Epithelial cell of umbilical artery (primary cell): ENCODE measurements at places on chromosomes 5 and 9. TPM values are rescaled to one million over a fixed set of nuclear protein-coding genes. Genes with fewer than 3 reads are reported as not detected.

The RAB3C gene
- total RNA-seq, result under 0.01 TPM in 1 of 2 replicates, not detected in the other

The KIF4B gene
- total RNA-seq, result 0.30 and 0.32 TPM in 2 replicates

The ENDOG gene
- 25.2 and 37.7 TPM in 2 replicates for total RNA-seq

The SCGB3A1 gene
- not detected in 2 replicates for total RNA-seq

The ATG10 gene
- total RNA-seq, result 10.0 and 11.7 TPM in 2 replicates

The BAG1 gene
- 29.9 and 39.1 TPM in 2 replicates for total RNA-seq

The LCN15 gene
- total RNA-seq, result not detected in 2 replicates

The KIF27 gene
- total RNA-seq, result 2.9 and 4.1 TPM in 2 replicates

The CERT1 gene
- total RNA-seq, result 13.3 and 14.6 TPM in 2 replicates

The PAPPA gene
- total RNA-seq, result 0.32 and 1.8 TPM in 2 replicates

The SLC1A3 gene
- 0.32 and 1.2 TPM in 2 replicates for total RNA-seq

The NCS1 gene
- 28.1 and 37.4 TPM in 2 replicates for total RNA-seq

The RANBP3L gene
- total RNA-seq, result not detected in 2 replicates

The PTGR1 gene
- 43.2 and 54.1 TPM in 2 replicates for total RNA-seq

The SLC25A2 gene
- total RNA-seq, result 0.15 TPM in 1 of 2 replicates, not detected in the other

The SOX30 gene
- total RNA-seq, result not detected in 2 replicates

The GHR gene
- 0.30 and 0.65 TPM in 2 replicates for total RNA-seq

The FREM1 gene
- total RNA-seq, result under 0.01 TPM in 2 replicates

The NR5A1 gene
- total RNA-seq, result not detected in 2 replicates

The MSANTD3 gene
- total RNA-seq, result 65.0 and 69.6 TPM in 2 replicates

The DBH gene
- total RNA-seq, result not detected in 2 replicates

The KIF20A gene
- 52.6 and 77.2 TPM in 2 replicates for total RNA-seq

The TEX48 gene
- total RNA-seq, result not detected in 2 replicates

The KLF4 gene
- 0.65 and 1.1 TPM in 2 replicates for total RNA-seq

The PIP5K1B gene
- 0.32 TPM in 1 of 2 replicates, not detected in the other for total RNA-seq

The IL31RA gene
- total RNA-seq, result 0.15 and 0.97 TPM in 2 replicates

The CDC20B gene
- total RNA-seq, result under 0.01 TPM in 1 of 2 replicates, not detected in the other

The DND1 gene
- 0.15 TPM in 1 of 2 replicates, not detected in the other for total RNA-seq

The PLK2 gene
- 852 and 1,060 TPM in 2 replicates for total RNA-seq

The IFNB1 gene
- total RNA-seq, result 0.46 TPM in 1 of 2 replicates, not detected in the other

The PROB1 gene
- 0.61 and 0.65 TPM in 2 replicates for total RNA-seq

The SPINK5 gene
- total RNA-seq, result 1.6 TPM in 1 of 2 replicates, not detected in the other

The NDST1 gene
- 23.1 and 23.4 TPM in 2 replicates for total RNA-seq

The GCNT4 gene
- under 0.01 and 0.30 TPM in 2 replicates for total RNA-seq

The SPATA31C2 gene
- total RNA-seq, result not detected in 2 replicates

The MLANA gene
- total RNA-seq, result not detected in 2 replicates

The FBN2 gene
- 272 and 277 TPM in 2 replicates for total RNA-seq

The SEMA6A gene
- 0.15 and 0.32 TPM in 2 replicates for total RNA-seq

The KCNV2 gene
- not detected in 2 replicates for total RNA-seq

The KDM3B gene
- total RNA-seq, result 37.4 and 43.6 TPM in 2 replicates

The PCDHGA5 gene
- total RNA-seq, result 0.30 and 0.32 TPM in 2 replicates

The POLR3G gene
- total RNA-seq, result 13.6 and 20.1 TPM in 2 replicates

The CD72 gene
- total RNA-seq, result not detected in 2 replicates

The NMUR2 gene
- not detected in 2 replicates for total RNA-seq

The LRRC19 gene
- not detected in 2 replicates for total RNA-seq

The TRAF1 gene
- total RNA-seq, result 1.3 and 3.8 TPM in 2 replicates

The PCDHB5 gene
- total RNA-seq, result under 0.01 and 0.46 TPM in 2 replicates

The TAF11L6 gene
- total RNA-seq, result not detected in 2 replicates

The LAMC3 gene
- under 0.01 and 0.15 TPM in 2 replicates for total RNA-seq

The PLAC8L1 gene
- not detected in 2 replicates for total RNA-seq

The MUSK gene
- under 0.01 TPM in 1 of 2 replicates, not detected in the other for total RNA-seq

The FOXE1 gene
- total RNA-seq, result not detected in 2 replicates

The PRRX2 gene
- under 0.01 TPM in 1 of 2 replicates, not detected in the other for total RNA-seq

The CER1 gene
- total RNA-seq, result not detected in 2 replicates

The GLRA1 gene
- total RNA-seq, result not detected in 2 replicates
